ENCODE measurements at places on chromosomes 12 and 14.

DNA sequence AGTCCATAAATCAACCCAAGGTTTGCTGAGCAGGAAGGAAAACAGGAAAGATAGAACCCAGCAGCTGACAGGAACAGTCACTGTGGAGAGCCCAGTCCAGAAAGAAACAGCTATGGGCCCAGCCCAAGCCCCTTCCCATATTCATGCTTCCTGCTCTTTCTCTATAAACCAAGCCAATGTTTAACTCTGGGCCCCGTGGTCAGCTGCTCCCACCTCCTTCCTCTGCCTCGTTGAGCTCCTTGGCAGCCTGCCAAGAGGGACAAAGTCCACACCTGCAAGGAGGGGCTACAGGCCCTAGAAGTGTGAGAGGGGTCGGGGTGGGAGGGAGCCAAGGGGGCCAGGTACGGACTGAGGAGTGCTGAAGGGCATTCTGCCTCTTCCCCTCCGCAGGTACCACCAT is 10.0 kb downstream of the SLC6A13 start:
- DNase-seq = no peak

DNA sequence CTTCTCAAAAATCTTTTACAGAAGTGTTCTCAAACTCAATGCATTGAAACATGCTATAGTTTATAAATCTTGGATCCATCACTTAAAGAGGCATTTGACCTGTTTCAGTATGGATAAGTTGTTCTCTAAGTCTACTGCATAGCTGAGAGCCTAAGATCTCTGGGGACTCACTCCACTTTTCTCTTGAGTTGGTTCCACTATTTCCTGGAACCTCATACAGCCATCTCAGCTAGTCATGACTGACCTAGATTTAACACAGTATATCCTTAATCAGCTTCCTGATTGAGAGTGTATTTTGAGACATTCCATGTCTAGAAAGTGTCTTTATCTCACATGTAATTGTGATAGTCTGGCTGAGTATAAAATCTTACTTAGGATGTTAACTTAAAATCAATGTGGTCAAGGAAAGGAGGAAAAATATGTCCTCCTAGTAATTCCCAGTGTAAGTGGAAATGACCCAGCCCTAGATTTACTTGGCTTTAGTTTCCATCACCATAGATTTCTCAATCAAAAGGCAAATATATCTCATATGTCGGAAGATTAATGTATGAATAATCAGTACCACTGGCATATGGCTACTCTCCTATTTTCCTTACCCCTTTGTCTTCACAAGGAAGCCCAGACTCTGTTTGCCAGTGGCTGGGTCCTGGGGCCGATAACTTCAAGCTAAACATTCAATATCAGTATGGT is 61.9 kb downstream of the KICS2 start:
- no peak for DNase-seq

- peak; percentile 90 for DNase-seq
Measured at GRCh38 chr12:4153343-4153892, 120.1 kb upstream of the CCND2 start.

DNA sequence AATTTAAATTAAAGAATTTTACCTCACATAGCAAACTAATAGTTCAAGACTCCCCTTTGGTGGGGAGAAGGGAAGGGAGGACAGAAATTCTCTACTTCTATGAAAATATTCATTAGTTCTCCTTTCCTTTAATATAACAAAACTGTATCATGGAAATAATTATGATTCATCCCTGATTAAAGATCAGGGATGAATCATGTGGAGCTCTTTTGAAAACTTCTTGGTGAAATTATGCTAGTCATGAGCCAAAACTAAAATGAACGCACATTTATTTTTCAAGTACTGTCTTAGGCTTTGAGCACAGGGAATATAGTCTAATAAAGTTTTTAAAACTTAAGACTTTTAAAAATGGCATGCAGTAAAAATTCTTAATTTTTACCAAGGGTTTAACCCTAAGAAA is 17.1 kb downstream of the TMBIM4 start:
- no peak for DNase-seq

DNA sequence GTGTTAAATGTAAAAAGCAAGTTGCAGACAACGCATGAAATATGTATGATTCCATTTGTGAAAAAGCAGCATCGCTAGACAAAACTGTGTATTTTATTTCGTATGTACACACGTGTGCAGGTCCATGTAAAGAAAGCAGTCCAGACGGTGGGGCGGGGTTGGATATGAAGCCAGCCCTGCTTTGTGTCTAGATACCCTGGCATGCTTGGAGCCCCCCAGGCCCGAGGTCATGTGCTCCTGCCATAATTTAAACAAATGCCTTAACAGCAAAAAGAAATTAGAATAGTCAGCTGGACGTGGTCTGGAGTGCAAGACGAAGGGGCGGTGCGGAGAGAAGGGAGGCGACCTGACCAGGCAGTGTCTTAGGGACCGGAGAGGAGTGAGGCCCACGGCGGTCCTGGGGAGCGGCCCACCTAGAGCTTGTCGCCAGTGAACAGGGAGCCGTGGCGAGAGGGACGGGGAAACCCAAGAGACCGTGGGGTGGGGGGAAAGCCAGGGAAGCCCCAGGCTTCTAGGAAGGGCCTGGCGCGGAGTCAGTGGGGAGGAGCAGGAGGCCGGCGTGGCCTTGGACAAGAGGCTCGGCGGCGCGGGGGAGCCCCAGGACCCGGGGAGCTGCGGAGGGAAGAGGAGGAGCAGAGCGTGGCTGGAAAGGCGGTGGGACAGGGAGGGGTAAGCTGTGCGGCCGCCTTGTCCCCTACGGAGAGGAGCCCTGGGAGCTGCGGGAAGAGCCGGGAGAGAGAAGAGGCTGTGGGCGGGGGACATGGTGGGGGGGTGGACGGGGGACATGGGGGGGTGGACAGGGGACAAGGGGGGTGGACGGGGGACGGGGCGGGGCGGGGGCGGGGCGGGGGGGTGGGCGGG is 118.5 kb upstream of the C14orf180 start:
- DNase-seq = peak; percentile 8

GRCh38 chr12:14850929-14851663 is 7.8 kb upstream of the ART4 start:
- DNase-seq = no peak

DNA sequence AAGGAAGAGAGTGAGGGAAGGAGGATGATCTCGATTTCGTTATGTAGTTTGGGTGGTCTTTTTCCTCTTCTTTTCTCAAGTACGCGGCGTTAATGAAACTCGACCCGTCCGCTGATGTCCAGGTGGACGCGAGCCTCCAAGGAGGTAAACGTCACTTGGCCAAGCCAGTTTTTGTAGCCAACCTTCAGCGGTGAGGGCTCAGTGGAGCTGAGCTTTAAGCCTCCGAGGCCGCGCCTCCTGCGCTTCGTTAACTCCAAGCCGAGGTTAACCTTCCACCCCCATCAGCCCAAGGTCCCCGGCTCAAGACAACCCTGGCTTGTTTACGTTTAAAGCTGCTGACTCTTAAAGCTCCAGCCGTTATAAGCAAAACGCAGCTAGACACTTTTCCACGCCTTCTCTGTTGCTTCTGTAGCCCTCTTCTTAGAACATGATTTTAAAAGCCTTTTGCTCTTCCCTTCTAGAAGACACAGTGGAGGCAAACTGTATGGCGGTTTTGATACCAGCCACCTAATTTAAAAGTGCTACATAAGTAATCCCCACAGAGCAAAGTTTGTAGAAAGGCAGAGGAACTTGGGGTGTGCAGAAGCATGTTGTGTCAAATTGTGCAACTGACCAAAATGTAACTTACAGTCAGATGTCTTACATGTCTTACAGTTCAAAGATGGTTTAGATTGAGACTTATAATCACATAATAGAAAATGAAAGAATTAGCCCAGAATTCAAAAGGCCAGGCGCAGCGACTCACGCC is 923 bp upstream of the ITPR2 start:
- DNase-seq = peak; percentile 84

DNA sequence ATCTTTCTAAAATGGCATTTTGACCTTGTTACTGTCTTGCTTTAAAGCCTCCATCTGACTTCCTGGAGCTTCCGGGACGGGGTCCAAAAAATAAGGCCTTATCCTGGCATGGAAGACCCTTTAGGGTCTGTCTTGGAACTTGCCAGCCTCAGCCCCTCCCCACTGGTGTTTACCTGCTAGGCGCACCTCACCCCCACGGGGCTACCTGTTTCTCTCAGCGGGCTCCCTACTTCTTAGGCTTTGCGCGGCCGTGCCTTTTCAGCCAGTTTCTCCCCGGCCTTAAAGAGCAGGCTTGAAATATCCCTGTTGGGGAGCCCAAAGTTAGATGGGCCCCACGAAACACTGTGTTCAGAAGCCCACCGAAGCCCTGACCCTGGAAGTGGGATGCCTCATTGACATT is 5.1 kb downstream of the RTL1 start:
- no peak for DNase-seq

GRCh38 chr12:5051334-5051733 is 7.7 kb downstream of the KCNA5 start:
- DNase-seq = no peak
